ENCODE measurements at places on chromosomes 1 and 21. TPM values are rescaled to one million over a fixed set of nuclear protein-coding genes. Genes with fewer than 3 reads are reported as not detected.

GRCh38 chr1:46582972-46583371, 21.1 kb downstream of the MKNK1 start:
- DNase-seq, result no peak

DNA sequence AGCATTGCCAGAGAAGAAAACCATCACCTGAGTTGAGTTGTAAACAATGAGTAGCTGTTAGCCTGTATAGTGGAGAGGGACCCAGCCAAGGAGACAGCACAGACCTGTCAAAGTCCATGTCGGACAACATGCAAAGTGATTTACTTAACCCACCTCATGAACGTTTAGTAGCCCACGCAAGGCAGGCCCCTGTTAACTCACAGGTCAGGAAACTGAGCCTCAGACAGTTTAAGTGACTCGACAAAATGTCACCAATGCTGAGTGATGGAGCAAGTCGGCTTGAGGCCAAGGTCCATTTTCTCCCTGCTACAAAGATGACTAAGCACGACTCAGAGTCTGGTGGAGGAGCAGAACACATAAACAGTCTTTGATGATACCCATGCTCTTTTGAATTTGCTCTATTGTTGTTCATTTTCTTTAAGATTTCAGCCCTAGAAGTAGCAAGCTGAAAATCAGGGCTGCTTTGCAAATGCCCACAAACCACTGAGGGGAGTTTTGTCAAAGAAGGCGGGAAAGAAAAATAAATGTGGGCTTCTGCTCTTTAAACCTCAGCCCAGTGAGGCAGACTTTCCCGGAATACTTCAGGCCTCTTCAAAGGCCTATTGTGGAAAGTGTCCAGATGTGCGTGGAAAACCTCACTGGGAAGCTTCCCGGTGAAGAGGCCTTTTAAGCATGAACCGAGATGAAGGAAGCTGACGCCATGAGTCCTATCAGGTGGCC, 83.8 kb upstream of the HOOK1 start:
- peak; percentile 40 for DNase-seq

GRCh38 chr1:41484402-41485241, at the start of gene EDN2:
EDN2 (minus strand) TSS chr1:41484683; CDS start chr1:41484601, 82 bp downstream.
- DNase-seq, result peak; percentile 52

Gene AGBL4
- not detected for polyA plus RNA-seq

Gene AMY1A
- polyA plus RNA-seq, result not detected
